ENCODE measurements at places on chromosomes 1 and 21. TPM values are rescaled to one million over a fixed set of nuclear protein-coding genes. Genes with fewer than 3 reads are reported as not detected.
A peak's percentile ranks its signal among the peaks of the same experiment; 100 is the strongest.

ESPN gene
- total RNA-seq: 0.83 TPM

DNA sequence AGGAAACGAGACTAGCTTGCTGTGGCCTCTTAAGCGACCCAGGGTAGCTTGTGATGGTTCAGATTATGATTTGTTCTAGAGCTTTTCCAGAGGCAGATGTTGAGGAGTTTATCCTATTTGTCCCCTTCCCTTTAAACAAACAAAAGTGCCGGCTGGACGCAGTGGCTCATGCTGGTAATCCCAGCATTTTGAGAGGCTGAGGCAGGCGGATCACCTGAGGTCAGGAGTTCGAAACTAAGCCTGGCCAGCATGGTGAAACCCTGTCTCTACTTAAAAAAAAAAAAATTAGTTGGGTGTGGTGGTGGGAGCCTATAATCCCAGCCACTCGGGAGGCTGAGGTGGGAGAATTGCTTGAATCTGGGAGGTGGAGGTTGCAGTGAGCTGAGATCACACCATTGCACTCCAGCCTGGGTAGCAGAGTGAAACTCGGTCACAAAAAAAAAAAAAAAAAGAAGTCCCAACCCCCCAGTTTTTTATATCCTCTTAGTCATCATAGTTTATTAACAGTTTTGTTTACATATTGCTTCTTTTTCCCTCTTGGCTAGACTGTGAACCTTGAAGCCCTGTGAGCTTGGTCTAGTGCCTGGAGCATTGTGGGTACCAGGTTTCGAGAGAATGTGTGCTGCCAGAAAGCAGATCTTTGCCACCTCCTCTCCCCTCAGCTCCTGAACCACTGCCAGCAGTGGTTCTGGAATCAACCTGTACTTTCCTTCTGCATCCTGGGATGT is 29.8 kb downstream of the MAPKAPK2 start:
- no peak for DNase-seq

TEX38 gene
- not detected for total RNA-seq

GRCh38 chr21:17438635-17439034 is 74.2 kb upstream of the CXADR start:
- DNase-seq: no peak

CACNA1S gene
- not detected for total RNA-seq

DNA sequence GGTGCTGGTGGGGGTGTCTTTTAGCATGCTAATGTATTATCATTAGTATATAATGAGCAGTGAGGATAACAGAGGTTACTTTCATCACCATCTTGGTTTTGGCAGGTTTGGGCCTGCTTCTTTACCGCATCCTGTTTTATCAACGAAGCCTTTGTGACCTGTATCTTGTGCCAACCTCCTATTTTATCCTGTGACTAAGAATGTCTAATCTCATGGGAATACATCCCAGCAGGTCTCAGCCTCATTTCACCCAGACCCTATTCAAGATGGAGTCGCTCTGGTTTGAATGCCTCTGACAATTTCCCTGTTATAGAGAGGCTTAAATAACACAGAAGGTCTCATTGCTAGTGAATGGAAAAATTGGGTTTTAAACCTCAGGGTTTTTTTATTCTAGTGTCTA is 300.8 kb upstream of the PROX1 start:
- DNase-seq: no peak

DNA sequence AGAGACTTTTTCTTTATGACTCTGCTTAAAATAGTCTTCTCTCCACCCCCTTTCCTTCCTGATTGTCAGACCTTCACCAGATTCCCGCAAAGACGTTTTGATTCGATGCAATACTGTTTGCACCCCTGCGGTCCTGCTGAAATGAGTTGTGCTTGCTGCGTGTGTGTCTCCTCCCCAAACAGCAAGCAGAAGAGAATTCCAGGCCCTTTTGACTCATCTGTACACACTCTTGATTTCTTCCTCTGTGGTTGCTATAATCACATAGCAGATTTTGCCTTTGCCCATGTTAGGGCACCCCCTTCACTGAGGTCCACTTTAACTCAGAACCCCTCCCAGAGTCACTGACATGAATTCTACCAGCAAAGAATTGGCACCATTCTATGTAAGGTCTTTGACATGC is 136.5 kb downstream of the ZZZ3 start:
- DNase-seq: no peak

GRCh38 chr1:44485229-44485933 is 80.3 kb downstream of the RNF220 start:
- DNase-seq: no peak

DNA sequence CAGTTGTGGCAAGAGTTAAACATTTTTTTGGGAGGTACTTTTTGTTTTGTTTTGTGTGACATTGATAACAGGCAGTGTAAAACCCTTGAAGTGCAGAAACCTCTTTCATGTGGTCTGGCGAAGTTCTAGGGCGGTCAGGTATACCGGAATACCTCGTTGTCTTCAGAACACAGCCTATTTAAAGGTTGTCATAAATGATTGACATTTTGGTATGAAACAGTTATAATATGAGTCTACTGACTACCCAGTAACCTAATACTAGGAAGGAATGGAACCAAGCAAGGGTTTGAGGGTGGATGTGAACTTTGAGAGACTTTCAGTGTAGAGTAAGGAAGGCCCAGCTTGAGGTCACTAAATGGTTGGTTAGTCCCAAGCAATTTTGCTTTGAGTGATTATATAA is 40.5 kb downstream of the PATJ start:
- DNase-seq: peak; percentile 76

DNA sequence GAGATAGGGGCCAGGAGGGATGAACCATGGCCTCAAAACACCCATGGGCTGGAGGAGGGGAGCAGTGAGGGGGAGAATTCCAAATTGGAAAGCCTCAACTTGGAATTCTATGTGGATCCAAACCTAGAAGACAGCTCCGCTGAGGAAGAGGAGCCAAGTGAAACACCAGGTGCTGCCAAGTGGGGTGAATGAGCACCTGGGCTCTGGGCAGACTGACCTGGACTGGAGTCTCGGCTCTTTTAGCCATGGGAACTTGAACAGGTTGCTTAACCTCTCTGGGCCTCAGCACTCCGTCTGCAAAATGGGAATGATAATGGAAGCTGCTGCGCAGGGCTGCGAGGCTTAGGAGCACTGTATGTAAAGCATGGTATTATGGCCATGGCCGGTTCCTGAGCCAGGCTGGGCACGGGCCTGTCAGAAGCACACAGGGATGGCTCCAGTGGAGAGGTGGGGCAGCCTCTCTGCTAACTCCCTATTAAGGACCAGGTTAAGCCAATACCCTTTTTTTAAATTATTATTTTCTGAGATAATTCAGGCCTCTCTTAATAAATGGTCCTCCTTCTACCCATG is 81.5 kb downstream of the SYT2 start:
- DNase-seq: no peak

TSPAN2 gene
- 2.7 TPM for total RNA-seq

DNA sequence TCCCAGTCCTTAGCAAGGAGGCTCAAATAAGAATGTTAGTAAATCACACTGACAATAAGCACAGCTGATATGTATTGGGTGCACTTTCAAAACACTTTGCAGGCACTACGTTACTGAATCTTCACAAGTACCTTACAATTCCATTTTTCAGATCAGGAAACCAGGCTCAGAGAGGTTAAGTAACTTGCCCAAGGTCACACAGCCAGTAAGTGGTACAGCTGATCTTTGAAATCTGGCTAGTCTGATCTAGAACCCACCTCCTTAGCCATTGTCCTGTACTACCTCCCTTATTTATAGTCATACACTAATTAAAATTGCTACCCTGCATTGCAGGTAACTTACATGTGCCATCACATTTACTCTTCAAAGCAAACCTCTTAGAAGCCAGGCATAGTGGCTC is 122.1 kb upstream of the KLHDC7A start:
- DNase-seq: no peak

DNA sequence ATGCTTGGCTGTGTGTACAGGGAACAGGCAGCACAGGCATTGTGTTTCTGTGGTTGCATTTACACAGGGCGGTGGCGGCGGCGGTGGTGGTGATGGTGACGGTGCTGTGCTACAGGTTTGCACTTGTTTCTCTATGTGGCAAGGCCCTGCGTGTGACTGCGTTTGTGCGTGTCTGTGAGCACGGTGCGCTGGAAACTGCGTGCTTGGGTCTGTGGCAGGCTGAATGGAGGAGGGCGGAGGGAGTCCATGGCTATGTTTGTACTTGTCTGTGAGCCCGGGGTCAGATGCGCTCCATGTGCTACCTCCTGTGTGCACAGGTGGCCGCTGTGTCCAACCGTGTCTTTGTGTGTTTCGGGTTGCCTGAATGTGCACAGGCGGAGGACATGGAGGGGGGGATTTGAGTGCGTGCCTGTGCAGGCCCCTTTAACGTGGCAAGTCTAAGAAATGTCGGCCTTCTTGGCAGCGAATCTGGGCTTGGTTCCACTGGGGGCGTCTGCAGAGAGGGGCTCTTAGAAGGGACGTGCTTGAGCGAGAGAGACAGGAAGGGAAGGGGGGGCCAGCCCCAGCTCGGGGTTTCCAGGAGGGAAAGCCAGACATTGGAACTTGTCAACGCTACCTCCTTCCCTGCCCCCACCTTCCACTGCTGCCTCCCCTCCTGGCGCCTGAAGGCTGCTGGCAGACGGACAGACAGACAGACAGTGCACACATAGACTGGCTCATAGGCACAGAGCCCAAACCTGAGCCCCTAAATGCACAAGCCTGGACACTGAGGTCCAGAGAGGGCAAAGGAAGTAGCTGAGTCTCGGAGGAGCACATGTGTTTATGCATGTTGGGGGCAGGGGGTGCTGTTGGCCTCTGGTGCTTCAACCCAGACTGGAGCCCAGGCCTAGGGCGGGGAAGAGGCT is 32.7 kb upstream of the WASF2 start:
- DNase-seq: peak; percentile 82

- DNase-seq: no peak
These were observed 2.9 kb downstream of the ADORA1 start for GRCh38 chr1:203130358-203130985.

LGR6 gene
- total RNA-seq: 0.10 TPM

CCDC17 gene
- 1.3 TPM for total RNA-seq

- DNase-seq: no peak
These were observed 26.3 kb upstream of the MAN1C1 start for GRCh38 chr1:25590096-25590824.

DNA sequence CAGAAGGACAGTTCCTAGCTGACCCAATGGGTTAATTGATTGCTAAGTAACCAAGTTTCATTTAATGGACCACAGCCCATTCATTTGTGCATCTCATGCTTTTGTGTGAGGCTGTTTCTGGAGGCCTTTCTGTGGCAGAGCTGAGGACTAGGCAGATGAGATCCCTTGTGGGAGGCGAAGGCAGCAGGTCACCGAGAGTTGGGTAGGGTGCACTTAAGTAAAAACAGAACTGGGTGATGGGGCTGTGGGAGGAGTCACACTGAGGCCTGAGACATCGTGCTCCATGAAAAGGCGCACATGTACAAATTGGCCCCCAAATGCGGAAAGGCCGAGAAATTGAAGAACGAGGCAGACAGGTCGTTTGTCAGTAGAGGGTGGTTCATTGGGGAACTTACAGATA is 60.9 kb downstream of the S100B start:
- no peak for DNase-seq

- no peak for DNase-seq
These were observed 27.2 kb downstream of the ERI3 start for GRCh38 chr1:44327679-44328491.
